ENCODE measurements at places on chromosomes 6 and 20.
A peak's percentile ranks its signal among the peaks of the same experiment; 100 is the strongest.

DNA sequence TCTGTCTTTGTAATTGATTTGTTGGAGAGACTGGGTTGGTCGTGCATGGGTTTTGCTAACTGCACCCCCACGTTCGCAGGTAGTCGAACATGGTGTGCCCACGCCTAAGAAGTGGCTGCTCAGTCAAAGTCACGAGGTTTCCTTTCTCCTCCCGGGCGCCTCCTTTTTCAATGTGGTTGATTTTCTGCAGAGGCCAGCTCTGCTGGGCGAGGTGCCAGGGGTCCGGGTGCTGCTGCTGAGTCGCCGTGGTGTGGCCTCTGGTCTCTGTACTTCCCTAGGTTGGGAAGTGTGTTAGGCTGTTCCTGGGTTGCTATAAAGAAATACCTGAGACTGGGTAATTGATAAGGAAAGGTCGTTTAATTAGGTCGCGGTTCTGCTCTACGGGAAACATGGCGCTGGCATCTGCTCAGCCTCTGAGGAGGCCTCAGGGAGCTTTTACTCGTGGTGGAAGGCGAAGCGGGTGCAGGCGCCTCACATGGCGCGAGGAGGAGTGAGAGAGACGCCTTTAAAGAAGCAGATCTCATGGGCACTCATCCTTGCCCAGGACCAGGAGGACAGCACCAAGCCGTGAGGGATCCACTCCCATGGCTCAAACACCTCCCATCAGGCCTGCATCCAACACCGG is 14.1 kb downstream of the OSBPL2 start:
- DNase-seq, result no peak

- DNase-seq, result no peak
Measured at GRCh38 chr6:106512968-106513574, 116.2 kb downstream of the RTN4IP1 start.

DNA sequence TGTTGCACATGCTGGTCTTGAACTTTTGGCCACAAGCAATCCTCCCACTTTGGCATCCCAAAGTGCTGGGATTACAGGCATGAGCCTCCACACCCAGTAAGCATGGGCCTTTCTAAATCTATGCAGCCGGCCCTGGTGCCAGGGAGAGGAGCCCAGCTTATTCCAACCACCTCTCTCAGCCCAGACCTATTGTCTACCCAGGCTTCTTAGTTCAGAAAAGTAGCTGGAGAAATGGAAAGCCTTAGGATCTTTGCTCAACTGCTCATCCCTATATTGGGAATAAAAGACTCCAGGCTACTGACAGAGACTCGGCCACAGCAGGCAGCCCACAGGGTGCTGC is 7.8 kb upstream of the PCIF1 start:
- DNase-seq, result no peak

GRCh38 chr6:146354451-146354850 is 189.2 kb upstream of the RAB32 start:
- DNase-seq, result no peak

- no peak for DNase-seq
Measured at GRCh38 chr6:21680611-21681010, 87.1 kb downstream of the SOX4 start.

DNA sequence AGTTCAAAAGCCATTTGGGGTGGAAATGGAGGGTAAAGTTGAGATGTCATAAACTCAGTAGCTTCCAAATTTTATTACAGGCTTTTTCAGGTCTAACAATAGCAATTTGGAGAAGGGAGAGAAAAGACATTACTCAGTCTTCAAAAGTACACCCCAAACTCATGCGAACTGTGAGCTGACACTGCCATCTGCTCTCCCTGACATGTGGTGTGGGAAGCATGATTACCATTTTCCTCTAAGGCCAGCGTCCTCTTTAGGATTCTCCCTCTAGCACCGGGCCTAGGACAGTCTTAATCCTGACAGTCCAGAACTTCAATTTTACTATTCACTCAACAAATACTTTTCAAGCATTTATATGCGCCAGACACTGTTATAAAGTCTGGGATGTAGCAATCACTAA is 536.0 kb upstream of the JARID2 start:
- DNase-seq, result no peak

DNA sequence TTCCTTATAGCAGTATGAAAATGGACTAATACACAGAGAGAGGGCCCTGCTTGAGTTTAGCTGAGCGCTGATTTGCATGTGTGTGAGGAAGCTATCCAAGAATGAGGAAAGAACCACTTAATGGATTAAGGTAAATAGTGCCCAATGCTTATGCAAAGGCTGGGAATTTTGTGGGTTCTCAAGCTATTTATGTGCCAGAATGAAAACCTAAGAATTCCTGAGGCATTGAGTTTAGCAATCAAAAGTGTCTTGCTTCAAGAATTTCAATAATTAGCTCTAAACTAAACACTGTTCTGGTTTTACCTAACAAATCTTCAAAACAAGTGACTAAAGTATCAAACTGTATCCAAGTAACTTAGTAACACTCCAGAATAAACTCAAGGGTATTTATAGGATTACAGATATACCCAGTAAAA is 7.0 kb upstream of the OR14J1 start:
- no peak for DNase-seq

GRCh38 chr20:63501818-63502670 is 3.2 kb upstream of the EEF1A2 start:
- DNase-seq, result peak; percentile 82

GRCh38 chr6:153618371-153619322 is 420.4 kb upstream of the OPRM1 start:
- DNase-seq, result no peak

GRCh38 chr6:3541006-3541585 is 84.2 kb upstream of the SLC22A23 start:
- no peak for DNase-seq

Measured in SK-N-DZ (cell line).